ENCODE measurements at places on chromosomes 3 and 15.

GRCh38 chr3:185728630-185729336 is 96.1 kb downstream of the IGF2BP2 start:
- no peak for DNase-seq

DNA sequence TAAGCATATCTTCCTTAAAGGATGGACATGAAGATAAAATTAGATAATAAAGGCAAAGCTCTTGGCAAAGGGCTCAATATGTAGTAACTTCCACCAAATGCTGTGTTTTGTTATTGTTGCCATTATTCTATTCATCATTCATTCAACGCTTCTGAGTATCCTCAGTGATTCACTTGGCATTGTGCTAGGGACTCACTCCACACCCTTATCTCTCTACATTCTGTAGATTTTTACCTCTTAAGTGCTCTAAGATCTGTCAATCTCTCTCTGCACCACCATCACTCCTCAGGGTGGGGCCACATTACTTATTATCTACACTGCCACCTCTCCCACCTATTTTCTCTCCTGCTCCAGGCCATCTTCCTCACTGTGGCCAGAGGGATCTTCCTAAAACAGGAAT is 51.2 kb downstream of the SH3GL3 start:
- no peak for DNase-seq

DNA sequence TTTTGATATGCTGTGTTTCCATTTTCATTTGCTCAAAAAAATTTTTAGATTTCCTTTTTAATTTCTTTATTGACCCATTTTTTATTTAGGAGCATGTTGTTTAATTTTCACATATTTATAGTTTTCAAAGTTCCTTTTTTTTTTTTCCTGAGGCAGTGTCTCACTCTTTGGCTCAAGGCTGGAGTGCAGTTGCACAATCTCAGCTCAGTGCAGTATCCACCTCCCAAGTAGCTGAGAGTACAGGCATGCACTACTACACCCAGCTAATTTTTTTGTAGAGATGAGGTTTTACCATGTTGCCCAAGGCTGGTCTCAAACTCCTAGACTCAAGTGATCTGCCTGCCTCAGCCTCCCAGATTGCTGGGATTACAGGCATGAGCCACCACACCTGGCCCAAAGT is 36.2 kb downstream of the PFN2 start:
- DNase-seq: no peak

DNA sequence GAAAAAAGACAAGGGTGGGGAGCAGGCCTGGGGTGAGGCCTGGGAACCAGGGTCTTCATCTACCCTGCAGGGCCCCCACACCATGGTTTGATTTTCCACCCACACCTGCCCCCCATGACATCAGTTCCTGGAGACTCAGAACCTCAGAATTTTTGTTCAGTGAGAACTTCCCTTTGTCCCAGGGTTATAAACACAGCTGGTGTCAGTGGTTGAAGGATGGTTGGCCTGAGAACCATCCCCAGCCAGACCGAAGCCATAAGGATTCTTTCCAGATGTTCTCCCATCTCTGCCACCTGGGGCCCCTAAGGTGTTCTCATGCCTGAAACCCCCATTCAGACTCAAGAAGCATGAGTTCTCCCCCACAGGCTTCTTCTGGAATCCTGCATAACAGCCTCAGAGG is 16.6 kb downstream of the CCDC33 start:
- DNase-seq: no peak

DNA sequence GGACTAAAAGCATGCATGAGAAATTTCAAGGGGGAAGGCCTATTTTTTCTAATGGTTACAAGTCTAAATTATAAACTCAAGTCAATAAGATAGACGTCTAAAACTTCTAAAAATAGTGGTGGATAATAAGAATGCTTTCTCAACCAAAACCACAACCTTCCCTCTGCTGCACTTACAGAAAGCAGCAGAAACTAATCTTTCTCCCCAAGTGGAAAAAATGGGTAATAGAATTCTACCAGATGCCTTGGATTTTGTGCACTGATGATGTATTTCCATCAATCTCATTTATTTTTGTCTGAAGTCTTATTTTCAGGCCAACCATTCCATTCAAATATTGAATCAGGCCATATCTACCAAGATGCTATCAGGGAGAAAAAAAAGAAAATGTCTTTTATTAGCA is 344.7 kb downstream of the NEK10 start:
- DNase-seq: no peak

DNA sequence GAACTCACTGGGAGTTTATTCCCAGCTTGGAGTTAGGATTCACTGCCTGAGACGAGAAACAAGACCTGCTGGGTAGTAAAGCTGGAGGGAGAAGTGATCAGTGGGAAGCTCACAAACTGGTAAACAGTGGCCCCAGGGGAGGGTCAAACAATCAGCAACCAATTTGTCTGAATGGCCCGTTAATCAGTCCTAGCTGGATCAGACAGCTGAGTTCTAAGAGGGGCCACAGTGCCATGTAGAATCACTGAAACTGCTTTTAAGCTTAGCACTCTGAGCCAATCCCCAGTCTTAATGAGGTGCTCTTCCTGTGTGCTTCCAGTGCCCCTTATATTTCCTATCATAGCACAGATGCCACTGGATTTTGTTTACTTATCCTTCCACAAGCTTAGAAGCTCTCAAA is 591.7 kb downstream of the RSL24D1 start:
- no peak for DNase-seq

- no peak for DNase-seq
Measured at GRCh38 chr15:44595656-44596510, 58.9 kb downstream of the EIF3J start.

DNA sequence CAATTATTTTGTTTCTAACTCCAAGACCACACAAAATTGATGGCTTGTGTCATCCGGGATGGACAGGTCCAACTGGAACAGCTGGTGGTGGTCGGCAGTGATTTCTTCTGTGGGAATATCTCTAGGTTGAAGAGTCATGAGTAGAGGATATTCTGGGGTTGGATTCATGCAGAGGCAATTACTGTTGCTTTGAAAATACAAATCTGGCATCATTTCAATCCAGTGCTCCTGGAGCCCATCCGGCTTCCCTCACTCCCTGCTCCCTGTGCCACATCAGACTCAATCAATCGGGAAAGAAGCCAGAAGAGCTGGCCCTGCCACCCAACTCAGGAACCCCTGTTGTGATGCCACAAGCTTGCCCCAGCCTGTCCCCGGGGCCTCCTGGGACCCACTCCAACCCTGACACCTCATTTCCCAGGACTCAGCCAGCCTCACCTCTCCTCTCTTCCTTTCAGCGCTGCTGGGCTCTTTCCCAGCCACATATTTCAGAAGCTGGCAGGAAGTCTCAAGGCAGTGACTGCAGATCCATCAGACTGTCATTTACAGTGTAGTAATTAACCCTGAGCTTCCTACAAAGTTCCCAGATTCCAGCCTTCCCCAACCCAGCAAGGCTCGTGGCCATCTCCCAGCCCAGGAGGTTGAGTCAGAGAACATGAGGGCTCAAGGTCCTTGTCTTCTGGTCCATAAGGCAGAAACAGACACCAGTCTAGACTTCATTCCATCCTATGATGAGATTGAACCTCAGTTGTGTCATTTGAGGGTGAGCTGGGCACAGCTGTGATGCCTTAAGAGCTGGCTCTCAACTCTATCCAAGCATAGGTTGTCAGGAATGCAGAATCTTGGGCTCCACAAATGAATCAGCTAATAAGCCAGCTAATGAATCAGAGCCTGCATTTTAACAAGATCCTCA is 114.0 kb downstream of the FAM174B start:
- DNase-seq: no peak

GRCh38 chr3:20104167-20104661 is 64.0 kb downstream of the KAT2B start:
- no peak for DNase-seq

- DNase-seq: no peak
Measured at GRCh38 chr15:45586601-45587094, 531 bp upstream of the BLOC1S6 start.

DNA sequence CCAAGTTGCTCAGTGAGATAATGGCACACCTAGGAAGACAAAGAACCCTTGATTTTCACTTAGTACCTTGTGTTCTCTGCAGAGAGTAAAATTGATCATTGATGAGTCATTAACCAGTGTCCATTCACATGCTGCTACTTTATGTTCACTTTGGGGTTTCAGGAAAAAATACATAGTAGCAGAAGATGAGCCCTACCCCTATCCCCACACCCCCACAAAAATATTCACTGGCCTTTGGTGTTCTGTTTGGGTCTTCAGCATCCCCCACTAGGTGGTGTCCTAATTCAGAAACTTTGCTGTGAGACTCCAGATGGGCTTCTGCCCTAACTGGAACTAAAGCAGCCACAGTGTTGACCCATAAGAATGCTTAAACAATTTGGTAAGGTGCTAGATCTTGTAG is 178.8 kb downstream of the KLHL25 start:
- peak; percentile 36 for DNase-seq

DNA sequence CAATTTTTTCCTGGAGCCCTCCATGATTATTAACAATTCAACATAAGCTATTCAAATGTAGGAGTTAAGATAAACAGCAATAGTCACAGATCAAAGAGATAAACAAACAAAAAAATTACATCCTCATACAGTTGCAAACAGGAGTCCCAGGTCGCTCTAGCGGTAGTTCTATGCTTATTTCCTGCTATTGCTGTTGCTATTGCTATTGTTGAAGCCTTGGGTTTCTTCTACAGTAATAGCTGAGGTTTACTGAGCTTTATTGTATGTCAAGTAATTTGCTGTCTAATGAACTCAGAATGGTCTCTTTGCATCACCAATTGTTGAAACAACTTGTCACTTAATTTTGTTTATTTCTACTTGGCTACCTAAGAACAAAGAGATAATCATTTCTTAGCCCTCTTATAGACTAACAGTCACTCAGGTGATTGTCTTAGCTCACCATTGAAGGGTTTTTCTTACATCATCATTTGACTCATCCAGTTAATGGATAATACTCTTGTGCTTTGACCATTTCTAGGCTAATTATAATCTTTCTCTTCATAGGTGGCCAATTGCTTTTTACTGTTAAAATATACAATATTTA is 654.6 kb downstream of the MECOM start:
- DNase-seq: no peak

GRCh38 chr3:161268601-161269000 is 47.5 kb downstream of the NMD3 start:
- DNase-seq: no peak

- DNase-seq: no peak
Measured at GRCh38 chr15:42577514-42578031, 2.2 kb downstream of the STARD9 start.

DNA sequence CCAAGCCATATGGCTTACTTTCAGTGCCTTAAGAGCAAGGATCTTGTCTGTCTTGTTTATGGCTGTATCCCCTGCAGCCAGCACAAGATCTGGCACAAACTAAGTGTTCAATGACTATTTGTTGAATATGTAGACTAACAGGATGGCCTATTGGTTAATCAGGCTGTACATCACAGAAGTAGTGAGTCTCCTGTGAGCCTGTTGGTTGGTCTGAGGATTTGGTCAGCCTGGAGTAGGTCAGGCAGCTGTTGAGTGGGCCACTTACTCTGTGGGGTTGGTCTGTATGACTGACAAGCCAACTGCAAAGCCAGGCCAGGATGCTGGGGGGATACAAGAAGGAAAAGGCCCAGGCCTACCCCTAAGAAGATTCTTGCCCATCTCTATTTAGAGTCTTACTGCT is 33.4 kb upstream of the CILP start:
- DNase-seq: no peak

DNA sequence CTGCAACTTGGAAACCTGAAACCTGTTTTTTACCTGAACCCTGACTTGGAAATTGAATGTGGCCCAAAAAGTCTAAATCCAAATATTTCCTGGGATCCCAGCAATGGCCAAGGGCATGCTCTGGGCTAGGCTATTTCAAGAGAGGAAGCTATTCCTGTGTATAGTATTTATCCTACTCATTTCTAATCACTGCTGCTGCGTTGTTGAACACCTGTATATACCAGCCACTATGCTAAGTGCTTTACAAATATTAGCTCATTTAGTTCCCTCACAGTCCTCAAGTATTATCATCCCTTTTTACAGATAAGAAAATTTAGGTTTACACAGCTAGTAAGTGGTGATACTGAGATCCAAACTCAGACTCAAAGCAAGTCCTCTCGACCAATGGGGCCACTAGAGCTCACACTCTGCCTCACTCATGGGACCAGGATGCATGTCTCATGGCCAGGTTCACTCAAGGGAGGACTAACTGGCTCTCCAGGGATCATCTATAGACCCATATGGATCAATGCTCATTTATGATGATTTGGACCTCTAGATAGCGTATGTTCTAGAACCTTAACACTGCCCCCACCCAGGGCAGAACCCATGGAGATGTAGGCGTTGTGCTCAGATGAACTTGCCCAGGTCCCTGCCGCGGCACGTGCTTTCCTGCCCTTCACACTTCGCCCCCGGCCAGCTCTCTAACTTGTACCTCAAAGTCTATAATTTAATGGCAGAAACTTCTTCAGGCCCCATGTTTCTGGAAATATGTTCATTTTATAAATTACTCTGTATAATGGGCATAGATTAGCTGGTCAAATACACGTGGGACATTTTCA is 2.6 kb upstream of the CCR4 start:
- DNase-seq: no peak

DNA sequence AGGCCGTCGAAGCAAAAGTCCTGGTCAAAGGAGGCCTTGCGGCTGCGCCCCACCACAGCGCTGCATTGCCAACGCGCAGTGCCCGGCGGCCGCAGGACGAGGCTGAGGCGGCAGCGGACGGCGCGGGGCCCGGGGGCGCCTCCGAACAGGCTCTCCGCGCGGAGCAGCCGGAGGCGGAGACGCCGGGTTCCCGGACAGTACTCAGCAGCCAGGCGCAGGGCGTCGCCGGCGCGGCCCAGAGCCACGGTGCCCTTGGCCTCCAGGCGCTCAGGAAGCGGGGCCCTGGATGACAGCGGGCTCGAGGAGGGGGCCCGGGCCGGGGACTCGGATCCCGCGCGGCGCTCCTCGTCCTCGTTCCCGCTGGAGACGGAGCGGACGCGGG is 1.1 kb downstream of the C2CD4B start:
- DNase-seq: peak; percentile 48

DNA sequence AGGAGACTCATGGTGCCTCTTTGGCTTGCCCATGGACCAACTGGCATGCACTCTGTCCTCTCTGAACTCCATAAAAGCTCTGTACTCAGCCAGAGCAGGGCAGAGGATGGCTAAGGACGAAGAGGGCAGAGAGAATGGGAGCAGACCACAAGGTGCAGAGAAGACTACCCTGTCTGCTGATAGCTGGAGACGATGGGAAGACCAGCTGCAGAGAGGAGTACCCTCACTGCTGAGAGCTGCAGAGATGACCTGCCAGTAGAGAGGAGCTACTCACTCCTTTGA is 65.0 kb downstream of the THBS1 start:
- DNase-seq: no peak

GRCh38 chr15:85749261-85750151 is 45.2 kb downstream of the KLHL25 start:
- DNase-seq: no peak

All from BE2C (cell line).